ENCODE measurements at places on chromosomes 13 and 19. TPM values are rescaled to one million over a fixed set of nuclear protein-coding genes. Genes with fewer than 3 reads are reported as not detected.

DNA sequence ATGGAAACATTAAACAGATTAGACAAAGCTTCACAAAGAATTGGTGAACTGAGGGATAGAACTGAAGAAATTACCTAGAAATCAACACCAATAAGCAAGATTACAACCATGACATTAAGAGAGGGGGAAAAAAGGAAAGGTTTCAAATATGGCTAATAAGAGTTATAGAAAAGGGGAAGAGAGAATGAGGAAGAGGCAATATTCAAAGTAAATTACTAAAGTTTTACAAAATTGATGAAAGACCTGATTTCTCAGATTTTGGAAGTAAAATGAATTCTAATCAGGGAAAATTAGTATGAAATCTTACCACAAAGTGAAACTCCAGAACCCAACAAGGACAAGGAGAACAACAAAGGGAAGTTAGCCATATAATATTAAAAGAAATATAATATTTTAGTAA, 187.4 kb downstream of the NBEA start:
- DNase-seq: no peak

DNA sequence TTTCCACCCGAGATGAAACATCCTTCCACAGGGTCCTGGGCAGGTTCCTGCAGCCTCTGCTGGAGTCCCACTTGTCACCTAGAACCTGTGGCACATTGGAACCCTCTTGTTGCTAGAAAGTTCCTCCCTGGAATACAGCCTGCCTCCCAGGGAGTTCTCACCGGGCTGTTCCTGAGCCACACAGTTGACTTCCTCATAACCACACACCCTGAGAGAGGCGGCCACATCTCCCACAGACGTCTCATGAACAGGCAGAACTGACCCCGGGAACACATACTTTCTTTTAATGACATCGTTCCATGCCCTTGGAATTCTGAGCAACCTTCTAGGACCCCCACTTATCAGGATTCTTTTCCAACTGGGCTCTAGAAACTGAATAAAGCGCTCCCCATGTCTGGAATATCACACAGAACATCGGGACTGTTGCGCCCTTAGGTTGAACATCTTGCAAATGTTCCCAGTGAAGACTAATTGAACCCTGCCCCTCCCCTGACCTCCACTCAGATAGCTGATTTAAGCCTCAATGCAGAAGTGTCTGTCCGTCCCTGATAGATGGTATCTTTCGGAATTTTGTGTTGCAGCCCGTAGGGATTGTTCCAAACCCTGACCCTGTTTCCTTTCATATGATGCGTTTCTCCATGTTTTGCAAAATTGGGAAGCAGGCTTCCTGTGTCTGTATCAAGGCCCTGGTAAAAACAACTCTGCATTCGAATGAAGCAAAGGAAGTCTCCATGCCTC, 91.1 kb downstream of the RAB20 start:
- no peak for DNase-seq

GRCh38 chr13:80726868-80727267, 385.9 kb upstream of the SPRY2 start:
- no peak for DNase-seq

GRCh38 chr13:52455677-52456041, 381 bp downstream of the CKAP2 start:
- peak; percentile 77 for DNase-seq

The TMTC4 gene
- 7.8 TPM for total RNA-seq

The ZNF829 gene
- total RNA-seq: 2.9 TPM
